Stimulated activated CD4-positive, alpha-beta T cell treated with anti-CD3 and anti-CD28 coated beads, Interleukin-1b, Interleukin-23, amount 100 ng/mL, for 4 hours (primary cell): ENCODE measurements at places on chromosomes 7 and 10.

GRCh38 chr7:91295576-91295975 is 31.3 kb downstream of the FZD1 start:
- no peak for DNase-seq

DNA sequence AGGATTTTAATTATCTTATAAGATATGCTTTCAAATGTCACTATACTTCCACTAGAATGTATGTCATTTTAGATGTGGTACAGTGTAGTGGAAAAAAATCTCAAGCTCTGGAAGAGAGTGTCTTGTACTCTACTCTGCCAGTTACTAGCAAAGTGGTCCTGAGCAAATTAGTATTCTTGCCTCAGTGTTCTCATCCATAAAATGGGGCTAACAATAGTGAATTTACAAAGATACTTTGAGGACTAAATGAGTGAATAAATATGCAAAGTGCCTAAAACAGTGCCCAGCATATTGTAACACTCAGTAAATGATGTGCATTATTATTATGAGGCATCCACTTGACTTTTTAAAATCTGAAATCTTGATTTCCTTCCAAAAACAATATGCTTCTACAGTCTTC is 488.9 kb upstream of the PHF14 start:
- no peak for DNase-seq

DNA sequence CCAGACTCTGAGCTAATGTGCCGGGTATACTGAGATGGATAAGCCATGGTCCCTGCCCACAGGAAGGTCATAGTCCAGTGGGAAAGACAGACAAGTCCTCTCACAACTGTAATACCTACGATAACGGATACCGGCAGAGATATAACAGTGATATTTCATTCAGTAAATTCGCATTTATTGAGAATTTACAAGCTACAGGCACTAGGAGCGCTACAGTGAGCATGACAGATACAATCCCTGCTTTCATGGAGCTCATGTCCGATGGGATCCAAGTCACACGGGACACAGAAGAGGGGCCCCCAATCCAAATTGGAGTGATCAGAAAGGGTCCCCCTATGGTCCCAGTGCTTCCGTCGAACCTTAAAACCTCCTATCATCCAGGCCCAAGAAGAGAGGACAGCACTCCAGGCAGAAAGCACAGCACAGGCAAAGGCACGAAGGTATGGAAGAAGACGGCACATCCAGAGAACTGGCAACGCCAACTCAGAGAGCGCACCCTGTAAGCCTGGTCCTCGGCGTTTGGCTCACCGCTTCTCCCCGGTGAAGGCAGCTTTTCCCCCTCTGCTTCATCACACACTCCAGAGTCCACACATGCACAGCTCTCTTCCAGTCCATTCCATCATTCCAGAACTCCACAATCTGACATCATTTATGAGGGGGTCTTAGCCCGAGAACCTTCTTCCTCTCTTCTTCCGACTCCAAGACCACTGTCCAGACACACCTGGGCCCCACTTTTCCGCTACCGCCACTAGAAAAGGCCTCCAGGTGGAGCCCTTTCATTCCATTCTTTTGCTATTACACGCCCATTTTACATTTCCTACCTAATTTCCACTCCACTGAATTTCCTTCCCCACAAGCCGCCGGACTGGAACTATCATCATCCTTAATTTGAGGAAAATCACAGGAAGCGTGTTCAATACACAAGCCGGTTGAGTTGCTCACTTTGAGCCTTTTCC is 47.8 kb upstream of the NKX2-3 start:
- no peak for DNase-seq

- no peak for DNase-seq
Observed at GRCh38 chr7:11846361-11846955, 14.5 kb upstream of the THSD7A start.

DNA sequence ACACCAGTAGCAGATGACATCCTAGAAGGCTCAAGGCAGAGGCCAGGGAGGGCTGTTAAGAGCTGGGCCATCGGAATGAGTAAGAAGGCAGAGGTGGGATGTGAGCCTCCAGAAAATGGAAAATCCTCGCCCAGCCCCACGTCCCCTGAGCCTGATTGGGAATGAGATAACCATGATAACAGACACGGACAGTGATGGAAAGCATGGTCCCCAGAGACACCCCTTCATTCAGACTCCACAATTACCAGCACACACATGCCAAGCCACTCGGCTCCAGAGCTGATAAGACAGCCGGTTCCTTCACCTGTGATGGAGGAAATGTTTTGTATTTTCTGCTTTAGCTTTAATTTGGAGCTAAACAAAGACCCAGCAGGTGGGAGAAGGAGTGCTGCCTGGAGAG is 106.0 kb downstream of the GRID1 start:
- DNase-seq, result no peak
